ENCODE measurements at places on chromosomes 4 and X.

GRCh38 chrX:23870041-23870440 lies 37.7 kb downstream of the APOO start:
- DNase-seq = no peak

GRCh38 chrX:154436983-154437752 lies at the start of gene GDI1:
Gene GDI1, plus strand, starts transcription at chrX:154437154. Its CDS starts 101 bp downstream, at chrX:154437255.
- peak; percentile 54 for DNase-seq

DNA sequence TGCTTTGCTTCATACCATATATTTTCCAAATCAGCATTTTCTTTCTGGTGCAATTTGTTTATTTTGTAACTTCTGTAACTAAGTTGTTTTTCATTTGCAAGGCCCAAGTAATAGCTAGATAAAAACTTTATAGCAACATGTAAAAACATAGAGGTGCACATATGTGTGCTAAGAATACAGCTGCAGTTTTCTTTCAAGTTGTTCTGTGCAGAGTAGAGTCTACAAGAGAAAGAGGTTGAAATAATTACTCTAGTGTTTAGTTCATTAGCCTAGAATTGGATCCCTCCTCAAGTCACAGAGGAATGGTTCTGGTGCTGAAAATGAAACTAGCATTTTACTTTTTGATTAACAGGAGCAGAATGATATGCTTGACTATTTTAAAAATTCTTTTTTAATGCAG lies 32.2 kb upstream of the PDLIM5 start:
- DNase-seq = no peak

GRCh38 chr4:107806196-107806595 lies 18.5 kb upstream of the SGMS2 start:
- no peak for DNase-seq

GRCh38 chr4:39042366-39042765 lies 10.2 kb upstream of the TMEM156 start:
- DNase-seq = no peak

Measured in GM23338 (cell line).